ENCODE measurements at places on chromosomes 11 and 22.

DNA sequence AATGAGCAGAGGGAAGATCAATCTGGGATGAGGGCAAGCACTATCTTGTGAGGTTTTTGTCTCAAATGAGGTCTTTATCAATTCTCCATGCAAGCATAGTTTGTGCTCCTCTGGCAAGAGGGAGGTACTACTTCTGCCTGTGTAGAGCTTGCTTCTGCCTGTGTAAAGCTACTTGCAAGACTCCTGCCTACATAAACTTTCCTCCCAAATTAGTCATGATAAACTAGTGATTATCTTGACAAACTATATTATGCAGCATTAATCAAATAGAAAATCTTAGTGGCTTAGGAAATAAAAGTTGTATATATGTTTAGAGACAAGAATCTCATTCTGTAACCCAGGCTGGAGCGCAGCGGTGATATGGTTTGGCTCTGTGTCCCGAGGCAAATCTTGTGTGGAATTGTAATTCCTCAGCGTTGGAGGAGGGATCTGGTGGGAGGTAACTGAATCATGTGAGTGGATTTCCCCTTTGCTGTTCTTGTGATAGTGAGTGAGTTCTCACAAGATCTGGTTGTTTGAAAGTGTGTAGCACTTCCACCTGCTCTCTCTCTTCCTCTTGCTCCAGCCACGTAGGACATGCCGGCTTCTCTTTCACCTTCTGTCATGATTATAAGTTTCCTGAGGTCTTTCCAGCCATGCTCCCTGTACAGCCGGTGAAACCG lies 8.0 kb upstream of the MMP10 start:
- no peak for DNase-seq

GRCh38 chr11:17775507-17776211 lies 41.1 kb downstream of the KCNC1 start:
- DNase-seq, result no peak

- no peak for DNase-seq
Measured at GRCh38 chr11:119339589-119340334, 921 bp downstream of the C1QTNF5 start.

DNA sequence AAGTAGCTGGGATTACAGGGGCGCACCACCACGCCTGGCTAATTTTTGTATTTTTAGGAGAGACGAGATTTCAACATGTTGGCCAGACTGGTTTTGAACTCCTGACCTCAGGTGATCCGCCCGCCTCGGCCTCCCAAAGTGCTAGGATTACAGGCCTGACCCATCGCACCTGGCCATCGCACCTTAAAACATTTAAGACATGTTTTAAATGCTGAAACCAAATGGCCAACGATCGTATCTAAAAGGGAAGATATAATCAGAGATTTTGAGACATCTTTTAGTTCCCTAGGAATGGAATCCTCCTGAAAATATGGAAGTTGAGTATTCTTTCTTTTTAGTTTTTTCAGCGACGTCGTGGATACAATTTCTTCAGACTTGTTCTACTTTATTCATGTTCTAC lies 21.8 kb upstream of the APOBEC3A start:
- no peak for DNase-seq
